AG10803 (cell line): ENCODE measurements at places on chromosomes 5 and 9.
A peak's percentile ranks its signal among the peaks of the same experiment; 100 is the strongest.

GRCh38 chr5:20230010-20230409, 242.0 kb upstream of the CDH18 start:
- no peak for DNase-seq

- DNase-seq: no peak
These were observed 161.6 kb downstream of the C5orf15 start for GRCh38 chr5:133806847-133807246.

DNA sequence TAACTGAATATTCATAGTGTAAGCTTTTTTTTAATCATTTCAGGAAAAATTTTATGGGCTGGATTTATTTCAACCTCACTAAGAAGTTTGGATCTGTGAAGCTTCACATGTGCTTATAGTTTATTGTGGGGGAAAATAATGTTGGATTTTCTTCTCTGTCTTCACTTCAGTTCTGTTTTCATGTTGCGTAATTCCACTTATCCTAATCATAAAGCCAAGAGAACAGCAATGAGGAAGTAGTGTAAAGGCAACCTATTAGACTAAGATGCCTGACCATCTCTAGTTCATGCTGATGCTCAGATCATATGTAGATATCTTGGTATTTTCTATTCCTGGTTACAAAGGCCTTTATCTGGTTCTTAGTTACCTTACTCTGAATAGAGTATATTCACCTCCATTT, 50.0 kb downstream of the CD180 start:
- peak; percentile 29 for DNase-seq

- DNase-seq: no peak
These were observed 6.0 kb downstream of the SOHLH1 start for GRCh38 chr9:135693265-135693664.

- DNase-seq: no peak
These were observed 208.3 kb upstream of the VLDLR start for GRCh38 chr9:2413160-2413805.

- no peak for DNase-seq
These were observed 202.6 kb downstream of the ADAMTSL1 start for GRCh38 chr9:18676525-18676924.

- DNase-seq: no peak
These were observed 112.3 kb upstream of the NR3C1 start for GRCh38 chr5:143515829-143516228.

GRCh38 chr9:87249029-87249428, 248.6 kb upstream of the DAPK1 start:
- DNase-seq: no peak

- no peak for DNase-seq
These were observed 1.9 kb upstream of the LCNL1 start for GRCh38 chr9:136980669-136981478.

- no peak for DNase-seq
These were observed 82.9 kb downstream of the RAB24 start for GRCh38 chr5:177220576-177220975.

DNA sequence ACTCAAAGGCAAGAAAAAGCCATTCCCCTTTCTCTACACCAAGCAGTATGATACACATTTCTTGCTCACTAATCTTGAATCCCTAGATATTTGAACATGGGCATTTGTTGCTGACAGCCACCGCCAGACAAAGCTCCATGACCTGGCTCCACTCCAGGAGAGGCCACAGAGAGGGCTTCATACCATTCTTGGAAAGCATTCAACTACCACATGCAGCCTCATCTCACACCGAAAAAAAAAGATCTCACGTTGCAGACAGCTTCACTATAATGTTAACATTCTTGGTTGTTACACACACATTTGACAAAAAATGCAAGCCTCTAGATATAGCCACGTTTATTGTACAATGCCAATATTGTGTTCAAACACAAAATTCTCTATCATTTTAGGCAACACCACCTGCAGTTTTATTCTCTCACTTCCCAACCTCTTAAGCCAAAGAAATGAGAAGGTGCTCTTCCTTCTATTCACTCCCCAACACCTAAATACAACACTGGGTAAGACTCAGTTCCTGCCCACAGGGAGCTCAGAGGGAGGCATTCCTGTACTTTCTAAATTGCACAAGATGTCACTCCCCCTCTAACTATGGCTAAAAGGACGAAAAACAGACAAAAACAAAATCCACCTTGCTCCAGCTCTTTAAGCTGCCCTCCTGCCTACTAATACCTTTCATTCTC, 222.4 kb downstream of the TSSK1B start:
- DNase-seq: peak; percentile 52

DNA sequence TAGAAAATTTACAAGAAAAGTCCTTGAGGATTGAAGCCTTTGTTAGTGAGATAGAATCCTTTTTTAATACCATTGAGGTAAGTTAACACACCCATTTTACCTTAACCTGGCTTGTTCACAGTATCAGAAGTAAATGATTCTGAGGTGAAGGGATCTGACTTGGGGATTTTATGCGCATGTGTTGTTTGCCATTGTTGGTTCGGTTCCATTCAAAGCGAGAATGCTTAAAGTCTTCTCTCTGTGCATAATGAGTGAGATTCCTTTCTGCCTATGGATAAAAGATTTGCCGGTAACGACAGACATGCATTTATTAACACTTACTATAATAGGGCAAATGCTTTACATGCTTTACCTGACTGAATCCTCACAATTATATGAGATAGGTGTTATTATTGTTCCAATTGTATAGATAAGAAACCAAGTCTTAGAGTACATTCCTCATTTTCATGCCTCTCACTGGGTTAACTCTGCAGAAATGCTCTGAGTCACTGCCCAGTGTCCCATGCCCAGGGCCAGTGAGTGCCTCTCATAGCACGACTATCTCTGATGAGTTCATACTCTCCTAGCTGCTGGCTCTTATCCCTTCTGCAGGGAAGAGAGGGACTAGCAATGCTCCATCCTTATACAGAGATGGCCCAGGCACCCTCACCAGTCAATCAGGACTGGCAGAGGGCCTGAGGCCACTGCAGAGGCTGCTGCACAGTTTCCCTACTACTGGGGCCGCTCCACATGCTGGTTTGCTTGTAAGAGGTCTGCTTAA, 54.4 kb downstream of the CMYA5 start:
- peak; percentile 44 for DNase-seq

DNA sequence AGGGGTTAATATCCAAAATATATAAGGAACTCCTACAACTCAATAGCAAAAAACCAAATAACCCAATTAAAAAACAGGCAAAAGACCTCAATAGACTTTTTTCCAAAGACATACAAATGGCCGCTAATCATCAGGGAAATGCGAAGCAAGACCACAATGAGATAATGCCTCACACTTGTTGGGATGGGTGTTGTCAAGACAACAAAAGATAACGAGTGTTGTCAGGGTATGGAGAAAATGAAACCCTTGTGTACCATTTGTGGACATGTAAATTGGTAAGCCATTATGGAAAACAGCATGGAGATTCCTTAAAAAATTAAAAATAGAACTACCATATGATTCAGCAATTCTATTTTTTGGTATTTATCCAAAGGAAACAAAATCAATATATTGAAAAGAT, 620.2 kb downstream of the ACTL7B start:
- no peak for DNase-seq

DNA sequence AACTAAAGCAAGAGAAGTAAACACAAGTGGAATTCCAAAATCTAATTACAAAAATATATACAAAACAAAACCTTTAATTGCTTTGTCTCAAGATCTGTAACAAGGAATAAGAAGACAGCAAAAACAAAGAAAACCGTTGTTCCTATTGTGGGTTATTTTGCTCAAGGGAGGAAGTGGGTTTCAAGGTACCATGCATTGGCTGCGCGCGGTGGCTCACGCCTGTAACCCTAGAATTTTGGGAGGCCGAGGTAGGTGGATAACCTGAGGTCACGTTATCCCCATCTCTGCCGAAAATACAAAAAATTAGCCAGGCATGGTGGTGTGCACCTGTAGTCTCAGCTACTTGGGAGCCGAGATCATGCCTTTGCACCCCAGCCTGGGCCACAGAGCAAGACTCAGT, 12.1 kb upstream of the IQGAP2 start:
- DNase-seq: no peak

- no peak for DNase-seq
These were observed 73.4 kb upstream of the FREM1 start for GRCh38 chr9:14983599-14983998.

DNA sequence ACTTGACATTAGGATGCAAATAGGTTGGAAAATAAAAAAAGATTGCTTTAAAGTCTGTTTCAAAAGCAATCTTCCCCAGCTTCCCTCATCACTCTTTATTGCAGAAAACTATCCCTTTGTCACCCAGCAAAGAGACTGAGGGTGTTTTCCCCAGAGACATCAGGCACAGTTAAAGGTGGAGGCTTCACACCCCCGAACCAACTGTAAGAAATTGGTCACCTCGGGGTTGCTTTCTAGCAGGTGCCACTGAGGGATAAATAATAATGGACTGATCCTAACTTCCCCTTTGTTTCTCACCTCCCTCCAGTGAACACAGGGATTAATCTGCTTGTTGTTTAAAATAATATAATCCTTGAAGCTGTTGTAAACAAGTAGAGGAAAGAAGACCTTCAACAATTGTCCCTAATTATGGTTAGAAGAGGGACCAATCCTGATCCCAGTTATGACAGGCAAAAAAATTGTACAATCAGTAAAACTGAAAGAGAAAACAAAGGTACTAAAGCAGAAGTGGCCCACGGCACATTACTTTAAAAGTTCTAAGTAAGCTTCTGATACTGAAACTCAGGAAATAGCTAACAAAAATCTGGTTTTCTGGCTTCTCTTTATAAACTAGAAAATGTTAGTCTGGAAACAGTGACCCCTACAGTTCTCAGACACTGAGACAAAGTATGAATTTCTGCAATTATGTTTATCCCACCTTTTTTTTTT, 6.6 kb upstream of the PCSK1 start:
- no peak for DNase-seq

DNA sequence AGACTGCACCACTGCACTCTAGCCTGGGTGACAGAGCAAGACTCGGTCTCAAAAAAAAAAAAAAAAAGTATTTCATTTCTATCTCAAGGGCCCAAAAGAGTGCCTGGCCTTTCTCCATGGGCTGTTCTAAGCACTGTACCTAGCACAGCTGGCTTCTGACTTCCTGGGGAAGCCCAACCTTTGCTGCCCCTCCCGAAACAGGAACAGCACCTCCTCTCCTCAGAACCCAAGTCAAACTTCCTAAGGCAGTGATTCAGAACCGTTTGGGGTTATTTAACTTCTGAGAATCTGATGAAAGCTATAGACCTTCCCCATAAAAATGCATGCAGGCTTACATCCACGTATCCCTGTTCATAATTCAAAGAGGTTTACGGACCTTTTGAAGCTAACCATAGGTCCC, 57.8 kb downstream of the NRG2 start:
- DNase-seq: no peak

- peak; percentile 76 for DNase-seq
These were observed 564.0 kb upstream of the KLF4 start for GRCh38 chr9:108053555-108054061.

DNA sequence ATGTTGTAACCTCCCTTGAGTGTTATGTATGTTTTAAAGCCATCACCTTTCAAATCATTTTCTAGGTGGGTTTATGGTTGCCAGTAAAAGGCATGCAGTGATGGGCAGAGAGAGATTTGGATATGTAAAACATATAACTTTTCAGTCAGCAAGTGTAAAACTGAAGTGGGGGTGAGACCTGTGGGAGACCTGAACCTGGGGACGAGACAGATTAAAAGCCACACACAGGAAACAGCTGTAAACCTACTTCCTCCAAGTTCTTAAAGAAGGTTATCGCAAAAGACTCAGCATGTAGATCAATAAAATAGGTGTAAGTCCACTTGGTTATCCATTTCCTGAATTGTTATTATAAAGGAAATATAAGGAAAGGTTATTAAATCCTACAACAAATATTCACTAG, 76.6 kb downstream of the YIPF5 start:
- no peak for DNase-seq

GRCh38 chr5:128083811-128084227, 253 bp downstream of the SLC12A2 start:
- DNase-seq: no peak

DNA sequence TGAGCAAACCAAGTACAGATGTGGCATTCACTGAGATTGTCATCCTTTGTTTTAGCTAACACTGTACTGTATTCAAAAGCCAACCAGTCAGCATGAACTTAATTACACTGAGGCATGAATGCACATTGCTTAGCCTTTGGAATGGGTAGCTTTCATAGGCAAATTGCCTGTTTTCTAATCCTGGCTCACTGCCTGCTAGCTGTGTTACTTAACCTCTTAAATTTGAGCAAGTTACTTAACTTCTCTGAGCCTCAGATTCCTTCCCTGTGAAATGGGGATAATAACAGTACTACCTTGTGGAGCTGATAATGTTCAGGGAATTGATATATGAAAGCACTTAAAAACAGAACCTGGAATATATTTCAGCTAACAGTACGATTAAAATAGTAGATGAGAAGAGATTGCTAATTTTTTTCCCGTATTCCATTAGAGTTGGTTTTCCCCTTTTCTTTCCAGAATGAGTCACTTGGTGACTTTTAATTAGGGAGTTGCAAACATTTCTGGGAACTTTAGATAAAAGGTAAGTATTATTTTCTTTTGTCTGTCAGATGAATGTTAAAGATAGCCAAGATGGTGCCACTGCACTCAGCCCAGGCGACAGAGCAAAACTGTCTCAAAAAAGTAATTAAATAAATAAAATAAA, 43.9 kb downstream of the ARRDC3 start:
- peak; percentile 85 for DNase-seq
